ENCODE measurements at places on chromosomes 5 and 9. TPM values are rescaled to one million over a fixed set of nuclear protein-coding genes. Genes with fewer than 3 reads are reported as not detected.

The AUH gene
- 52.6 TPM for total RNA-seq

The PAM gene
- total RNA-seq, result 121 TPM

The SLC6A18 gene
- total RNA-seq, result not detected

The KIAA0825 gene
- total RNA-seq, result 44.8 TPM

The ZNF169 gene
- 21.9 TPM for total RNA-seq

The MVB12B gene
- total RNA-seq, result 50.7 TPM

The UNC13B gene
- total RNA-seq, result 31.9 TPM

The CRB2 gene
- 7.2 TPM for total RNA-seq

The PCDHB7 gene
- total RNA-seq, result 17.8 TPM

The OR13C4 gene
- total RNA-seq, result not detected

The CSF1R gene
- 8.8 TPM for total RNA-seq

The PITX1 gene
- not detected for total RNA-seq

The IL4 gene
- not detected for total RNA-seq

The CDH9 gene
- 14.7 TPM for total RNA-seq
